ENCODE measurements at places on chromosomes 12 and 14.
A peak's percentile ranks its signal among the peaks of the same experiment; 100 is the strongest.

GRCh38 chr12:6820166-6820565 is 1.5 kb upstream of the GPR162 start:
- no peak for DNase-seq

GRCh38 chr12:72203764-72204335 is 68.3 kb upstream of the TRHDE start:
- DNase-seq: no peak

- DNase-seq: no peak
These were observed 6.6 kb downstream of the TCL1A start for GRCh38 chr14:95707327-95707726.

GRCh38 chr14:22434030-22434429 is 155.0 kb downstream of the DAD1 start:
- DNase-seq: no peak

GRCh38 chr14:82432301-82433105 is 898.9 kb upstream of the SEL1L start:
- no peak for DNase-seq

DNA sequence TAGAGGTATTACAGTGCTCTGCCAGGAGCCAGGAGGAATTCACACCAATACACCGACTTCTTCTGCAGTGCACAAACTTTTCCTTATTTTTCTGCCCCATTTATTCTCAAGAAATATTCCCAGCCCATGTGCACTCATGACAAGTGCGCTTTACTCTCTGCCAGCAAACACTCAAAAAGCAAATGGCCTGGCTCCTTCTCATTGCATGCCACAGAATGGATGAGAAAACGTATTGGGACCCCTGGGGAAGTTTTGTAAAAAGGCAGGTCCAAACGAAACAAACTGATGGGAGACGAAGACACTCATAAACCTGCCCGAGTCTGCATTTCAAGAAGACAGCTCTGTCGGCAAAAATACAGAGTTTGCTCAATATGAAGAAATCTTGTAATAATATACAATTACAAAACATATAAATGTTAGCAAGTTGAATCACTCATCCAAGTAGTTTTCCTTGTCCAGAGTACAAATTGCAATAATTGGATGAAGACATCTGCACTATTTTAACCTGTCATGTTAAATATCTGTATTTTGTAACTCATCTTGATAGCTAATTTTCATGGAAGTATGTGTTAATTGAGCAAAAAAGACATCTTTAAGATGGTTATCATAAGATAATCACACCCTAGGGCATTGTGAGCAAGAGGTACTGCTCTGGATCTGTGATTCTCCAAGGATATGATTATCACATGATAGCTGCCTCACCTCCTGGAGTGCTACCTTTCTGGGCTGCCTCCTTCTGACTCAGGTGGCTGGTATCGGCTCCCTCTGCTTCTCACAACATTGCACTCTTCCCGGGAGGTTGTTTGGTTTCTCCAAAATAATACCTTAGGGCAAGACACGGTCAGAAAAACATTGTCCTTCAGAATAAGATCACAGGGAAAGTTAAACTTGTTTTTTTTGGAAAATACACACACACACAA is 260.8 kb upstream of the G2E3 start:
- DNase-seq: no peak

GRCh38 chr12:107731366-107731765 is 29.6 kb downstream of the PRDM4 start:
- no peak for DNase-seq

DNA sequence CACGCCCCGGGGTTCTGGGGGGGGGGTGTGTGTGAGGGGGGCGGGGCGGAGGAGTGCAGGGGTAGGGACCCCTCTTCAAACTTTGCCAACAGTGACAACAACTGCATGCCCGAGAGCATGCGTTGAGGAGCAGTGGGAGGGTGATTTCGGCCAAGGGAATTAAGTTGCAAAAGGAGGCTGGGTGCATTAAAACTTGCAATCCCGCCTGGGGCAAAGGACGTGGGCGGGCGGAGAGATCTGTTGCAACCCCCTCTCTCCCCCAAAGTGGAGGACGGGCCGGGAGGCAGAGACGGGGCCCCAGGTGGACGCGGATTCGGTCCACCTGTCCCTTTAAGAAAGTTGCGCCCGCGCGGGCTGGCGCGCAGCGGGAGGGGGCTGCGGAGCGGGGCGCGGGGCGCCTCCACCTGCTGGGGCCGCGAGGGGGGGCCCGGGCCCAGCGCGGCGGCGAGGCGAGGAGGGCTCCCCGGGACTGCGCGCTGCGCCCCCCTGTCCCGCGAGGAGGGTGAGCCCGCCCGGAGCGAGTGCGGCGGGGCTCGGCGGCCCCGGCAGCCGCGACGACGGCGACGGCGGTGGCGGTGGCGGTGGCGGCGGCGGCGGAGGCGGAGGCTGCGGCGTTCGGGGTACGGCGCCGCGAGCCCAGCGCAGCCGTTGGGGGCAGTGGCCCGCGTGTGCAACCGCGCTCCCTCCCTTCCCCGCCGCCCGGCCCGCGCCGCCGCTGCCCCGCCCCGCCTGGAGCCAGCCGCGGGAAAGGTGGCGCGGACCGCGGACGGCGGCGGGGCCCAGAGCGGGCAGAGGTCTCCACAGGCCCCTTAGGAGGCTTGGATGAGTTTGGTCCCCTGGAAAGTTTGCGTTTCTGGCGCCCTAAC is 530 bp upstream of the FOXN4 start:
- DNase-seq: no peak

DNA sequence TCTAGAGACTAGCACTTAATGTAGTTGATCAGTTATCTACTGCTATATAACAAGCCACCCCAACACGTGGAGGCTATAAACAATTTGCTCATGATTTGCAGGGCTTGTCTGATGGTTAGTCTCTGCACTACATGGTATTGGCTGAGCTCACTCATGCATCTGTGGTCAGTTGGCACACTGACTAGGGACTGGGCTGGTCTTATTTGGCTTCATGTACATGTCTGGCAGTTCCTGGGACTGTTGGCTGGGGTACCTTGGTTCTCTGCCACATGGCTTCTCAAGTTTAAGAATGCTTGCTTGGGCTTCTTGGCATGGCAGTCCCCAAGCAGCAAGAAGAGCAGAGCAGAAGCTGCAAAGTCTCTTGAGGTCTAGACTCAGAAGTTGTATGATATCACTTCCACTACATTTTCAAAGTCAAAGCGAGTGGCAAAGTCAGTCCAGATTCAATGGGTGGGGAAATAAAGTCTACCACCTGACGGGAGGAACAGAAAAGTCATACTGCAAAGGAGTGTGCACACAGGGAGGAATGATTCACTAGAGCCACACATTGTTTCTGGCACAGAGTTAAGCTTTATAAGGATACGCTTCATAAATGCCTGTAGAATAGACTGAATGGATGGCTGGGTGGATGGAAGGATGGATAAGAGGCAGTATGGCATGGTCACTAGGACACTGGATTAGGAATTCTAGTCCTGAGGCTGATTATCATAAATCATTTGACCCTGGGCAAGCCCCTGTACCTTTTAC is 44.8 kb upstream of the PTHLH start:
- no peak for DNase-seq

DNA sequence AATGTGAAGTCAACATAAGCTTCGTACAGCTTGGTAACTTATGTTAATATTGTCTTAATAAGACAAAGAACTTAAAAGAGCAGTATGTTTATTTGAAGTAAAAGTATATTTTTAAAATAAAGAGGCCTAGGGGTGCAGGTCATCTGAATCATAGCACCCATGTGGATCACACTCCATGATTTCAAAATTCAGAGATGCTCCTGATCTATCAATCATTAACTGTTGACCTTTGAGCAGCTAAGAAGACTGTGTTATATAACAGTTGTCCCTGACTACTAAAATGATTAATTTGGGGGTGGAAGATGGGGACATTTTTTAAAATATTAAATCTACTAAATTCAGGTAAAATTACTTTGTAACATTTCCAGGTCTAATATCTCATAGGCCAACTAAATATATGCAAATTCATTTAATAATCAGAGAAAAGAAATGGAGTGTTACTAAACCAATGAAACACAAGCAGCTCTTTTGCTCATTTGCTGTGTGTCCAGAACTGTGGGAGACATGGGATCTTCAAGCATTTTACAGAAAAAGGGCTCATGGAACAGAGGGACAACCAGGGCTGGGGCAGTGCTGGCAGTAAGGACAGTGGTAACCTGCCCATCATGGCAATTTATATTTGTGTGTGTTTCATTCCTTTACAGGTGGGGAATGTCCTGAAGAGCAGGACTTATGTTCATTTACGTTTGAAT is 120.7 kb upstream of the PCED1B start:
- no peak for DNase-seq

DNA sequence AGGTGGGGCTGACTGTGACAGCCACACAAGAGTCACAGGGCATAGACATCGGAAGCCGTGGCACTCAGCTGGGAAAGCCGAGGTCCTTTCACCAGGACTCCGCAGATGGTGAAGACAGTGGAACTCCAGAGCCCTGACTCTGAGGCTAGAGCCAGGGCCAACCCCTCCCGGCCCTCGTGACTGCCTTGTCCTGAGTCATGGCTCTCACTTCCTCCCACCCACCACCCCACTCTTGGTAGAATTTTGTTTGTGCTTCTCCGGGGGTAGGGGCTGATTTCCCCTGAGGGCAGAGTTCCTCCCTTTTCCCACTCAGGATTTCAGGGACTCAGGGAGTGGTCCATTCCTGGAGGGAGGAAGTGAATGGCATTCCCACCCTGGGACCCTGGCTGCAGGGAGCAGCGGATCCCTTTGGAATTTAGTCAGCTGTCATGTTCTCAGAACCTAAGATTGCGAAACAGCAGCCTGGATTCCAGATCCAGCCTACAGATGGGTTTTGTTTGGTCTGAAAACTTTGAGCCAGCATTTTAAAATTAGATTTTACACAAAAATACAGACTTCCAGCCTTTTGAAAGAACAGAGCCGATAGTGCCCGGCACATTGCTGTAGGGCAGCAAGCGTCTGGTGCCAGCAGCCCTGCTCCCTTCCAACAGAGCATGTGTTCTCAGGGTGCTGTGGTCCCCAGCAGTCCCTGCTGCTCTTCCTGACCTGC is 50.7 kb downstream of the TPCN1 start:
- DNase-seq: peak; percentile 31

DNA sequence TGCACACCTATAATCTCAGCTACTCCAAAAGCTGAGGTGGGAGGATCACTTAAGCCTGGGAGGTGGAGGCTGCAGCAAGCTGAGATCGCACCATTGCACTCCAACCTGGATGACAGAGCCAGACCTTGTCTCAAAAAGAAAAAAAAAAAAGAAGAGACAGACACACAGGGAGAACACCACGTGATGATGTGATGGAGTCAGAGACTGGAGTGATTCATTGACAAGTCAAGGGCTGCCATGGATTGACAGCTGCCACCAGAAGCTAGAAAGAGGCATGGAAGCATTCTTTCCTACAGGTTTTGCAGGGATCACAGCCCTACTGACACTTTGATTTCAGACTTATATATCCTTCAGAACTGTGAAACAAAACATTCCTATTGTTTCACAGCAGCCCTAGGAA is 3.5 kb upstream of the HCFC2 start:
- no peak for DNase-seq

GRCh38 chr14:104283197-104284106 is 145.1 kb downstream of the KIF26A start:
- no peak for DNase-seq

DNA sequence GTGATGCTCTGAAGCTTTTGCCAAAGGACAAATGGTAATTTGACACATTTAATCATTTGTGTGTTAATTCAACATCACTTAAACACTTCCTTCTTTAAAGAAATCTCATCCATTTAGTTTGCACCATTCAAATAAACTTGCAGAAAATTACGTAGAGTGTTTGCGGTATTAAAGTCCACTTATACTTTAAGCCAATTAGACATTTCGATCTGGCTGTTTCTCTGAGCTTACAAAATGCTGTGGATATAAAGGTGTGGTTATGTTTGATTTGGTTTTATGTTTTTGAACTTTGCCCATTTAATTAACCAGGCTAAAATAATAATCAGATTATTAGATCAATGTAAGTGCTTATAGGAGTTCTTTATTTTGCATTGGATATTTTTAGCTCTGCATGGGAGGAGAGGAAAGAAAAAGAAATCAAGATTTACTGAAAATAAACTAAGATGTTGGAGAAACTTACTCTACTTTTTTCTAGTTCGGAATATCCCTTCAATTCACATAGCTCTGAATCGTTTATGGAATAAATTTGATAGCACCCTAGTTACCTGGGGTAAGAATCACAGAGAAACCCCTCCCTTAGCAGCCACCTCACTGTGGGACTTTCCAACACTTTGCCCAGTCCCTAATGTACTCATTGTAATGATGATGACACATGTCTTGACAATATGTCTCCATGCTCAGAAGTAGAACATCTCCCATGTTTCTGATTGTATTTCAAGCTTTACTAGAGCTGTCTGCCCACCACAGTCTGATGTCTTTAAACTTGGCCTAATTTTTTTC is 268.0 kb downstream of the BTG1 start:
- DNase-seq: no peak

DNA sequence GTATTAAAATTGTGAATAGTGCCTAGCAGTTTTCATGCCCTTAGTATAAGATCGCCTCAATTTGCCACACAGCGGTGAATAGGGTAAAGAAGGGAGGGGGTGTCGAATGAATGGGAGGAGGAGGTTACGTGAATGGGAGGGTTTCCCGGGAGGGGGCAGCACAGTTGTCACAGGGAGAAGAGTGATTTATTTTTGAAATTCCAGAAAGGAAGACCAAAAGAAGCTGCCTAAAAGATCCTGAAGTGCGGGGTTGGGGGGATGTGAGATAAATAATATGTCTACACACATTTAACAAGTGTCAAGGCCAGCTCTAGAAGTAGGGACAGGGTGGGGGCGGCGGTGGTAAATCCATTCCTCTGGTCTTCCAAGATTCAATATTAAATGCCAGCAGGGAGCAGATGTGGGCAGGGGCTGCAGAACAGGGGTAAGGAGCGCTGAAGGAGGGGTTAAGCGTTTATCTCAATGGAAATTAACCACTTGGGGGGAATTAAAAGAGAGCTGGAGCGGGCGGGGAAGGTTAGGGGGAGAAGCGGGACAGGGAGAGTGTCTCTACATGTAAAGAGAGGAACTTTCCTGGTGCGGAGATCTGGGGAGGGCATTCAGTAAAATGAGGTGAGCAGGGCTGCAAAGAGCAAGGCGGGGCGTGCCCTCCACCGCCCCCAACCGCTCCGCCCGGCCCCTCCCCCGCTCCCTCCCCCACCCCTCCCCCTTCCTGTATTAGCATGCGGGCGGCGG is 867 bp downstream of the C12orf42 start:
- no peak for DNase-seq

GRCh38 chr14:41662780-41663472 is 56.2 kb downstream of the LRFN5 start:
- DNase-seq: no peak
